M059J (cell line): ENCODE measurements at places on chromosomes 1 and 21. TPM values are rescaled to one million over a fixed set of nuclear protein-coding genes. Genes with fewer than 3 reads are reported as not detected.

DNA sequence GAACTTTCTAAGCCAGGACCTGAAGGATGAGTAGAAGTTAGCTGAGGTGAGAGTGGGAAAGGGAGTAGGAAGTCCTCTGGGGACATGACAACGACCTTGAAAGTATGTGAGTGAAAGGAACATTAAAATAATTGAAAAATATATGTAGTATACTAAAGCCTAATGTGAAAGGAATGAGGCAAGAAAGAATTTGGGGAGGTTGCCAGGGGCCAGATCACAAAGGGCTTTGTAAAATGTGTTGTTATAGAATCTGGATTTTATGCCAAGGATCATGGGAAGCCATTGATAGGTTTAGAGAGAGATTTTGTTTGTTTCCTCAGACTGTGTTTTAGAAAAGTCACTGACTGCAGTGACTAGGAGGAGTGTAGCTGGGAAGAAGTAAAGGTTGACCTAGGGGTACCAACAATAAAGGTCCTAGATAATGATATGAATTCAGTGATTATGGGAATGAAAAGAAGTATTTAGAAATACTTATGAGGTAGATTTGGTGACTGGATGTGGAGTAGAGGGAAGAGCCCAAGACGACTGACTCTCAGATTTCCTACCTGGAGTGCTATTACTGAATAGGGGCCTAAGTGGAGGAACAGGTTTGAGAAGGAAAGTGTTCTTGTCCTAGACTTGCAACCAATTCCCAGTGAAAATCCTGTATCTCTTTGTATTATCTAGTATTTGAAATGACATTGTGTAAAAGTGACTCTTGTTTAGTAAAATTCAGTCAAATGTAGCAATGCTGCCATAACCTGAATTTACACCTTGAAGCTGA, 179.8 kb downstream of the PHTF1 start:
- DNase-seq = no peak

DNA sequence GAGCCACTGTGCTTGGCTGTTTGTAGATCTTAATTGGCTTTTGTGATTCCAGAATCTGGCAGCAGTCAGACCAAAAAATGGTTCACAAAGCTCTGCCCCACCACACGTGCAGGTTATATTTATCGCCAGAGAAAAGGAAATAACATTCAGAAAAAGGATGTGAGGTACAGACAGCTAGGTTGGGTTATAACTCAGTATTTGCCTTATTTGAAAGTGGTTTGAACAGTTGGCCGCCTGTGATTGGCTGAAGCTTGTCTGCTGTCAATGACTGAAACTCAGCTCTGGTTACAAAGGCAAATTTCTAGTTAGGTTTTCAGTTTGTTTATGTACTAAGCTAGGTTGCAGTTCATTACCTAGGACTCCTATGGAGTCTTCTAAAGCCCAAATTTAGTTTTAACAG, 9.6 kb downstream of the SH3BGR start:
- no peak for DNase-seq

DNA sequence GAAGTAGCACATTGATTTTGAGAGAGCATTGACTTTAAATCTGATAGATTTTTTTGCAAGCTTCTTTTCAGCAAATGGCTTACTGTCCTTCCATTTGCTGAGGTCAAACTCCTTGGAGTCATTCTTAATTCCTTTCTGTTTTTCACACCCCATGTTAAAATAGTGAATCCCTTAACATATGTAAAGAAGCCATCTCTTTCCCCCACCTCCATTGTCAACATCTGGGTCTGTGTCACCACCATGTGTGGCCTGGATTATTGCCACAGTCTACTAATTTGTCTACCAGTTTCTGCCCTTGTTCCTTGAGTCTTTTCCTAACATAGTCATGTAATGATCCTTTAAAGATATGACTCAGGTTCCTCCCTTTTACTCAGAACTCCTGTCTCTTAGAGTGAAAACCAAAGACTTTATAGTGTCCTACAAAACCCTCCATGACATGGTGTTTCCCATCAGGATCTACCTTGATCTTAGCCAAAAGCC, 104.7 kb downstream of the ST6GALNAC3 start:
- no peak for DNase-seq

- DNase-seq = peak; percentile 31
Observed at GRCh38 chr1:55285834-55286233, 70.7 kb upstream of the USP24 start.

DNA sequence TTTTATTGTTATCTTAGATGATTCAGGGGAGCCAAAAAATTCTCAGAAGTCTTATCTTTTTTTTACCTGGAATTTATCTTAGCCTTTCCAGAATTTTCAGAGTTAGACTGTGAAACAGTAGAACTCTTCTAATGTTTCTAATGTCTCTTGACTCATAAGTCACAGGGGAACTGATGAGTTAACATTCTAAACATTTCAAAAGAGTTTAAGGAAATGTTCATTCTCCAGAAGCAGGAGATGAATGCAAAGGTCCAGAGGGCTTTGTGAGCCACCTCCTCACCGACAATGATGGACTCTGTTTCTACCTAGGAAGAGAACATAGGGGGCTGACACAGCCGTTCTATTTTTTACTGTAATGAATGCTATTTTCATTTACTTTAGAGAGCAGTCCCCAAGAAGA, 157.5 kb downstream of the BRINP2 start:
- no peak for DNase-seq

- no peak for DNase-seq
Observed at GRCh38 chr1:7519861-7520395, 251.2 kb upstream of the VAMP3 start.

- DNase-seq = peak; percentile 7
Observed at GRCh38 chr1:18452550-18452949, 28.2 kb upstream of the KLHDC7A start.

DNA sequence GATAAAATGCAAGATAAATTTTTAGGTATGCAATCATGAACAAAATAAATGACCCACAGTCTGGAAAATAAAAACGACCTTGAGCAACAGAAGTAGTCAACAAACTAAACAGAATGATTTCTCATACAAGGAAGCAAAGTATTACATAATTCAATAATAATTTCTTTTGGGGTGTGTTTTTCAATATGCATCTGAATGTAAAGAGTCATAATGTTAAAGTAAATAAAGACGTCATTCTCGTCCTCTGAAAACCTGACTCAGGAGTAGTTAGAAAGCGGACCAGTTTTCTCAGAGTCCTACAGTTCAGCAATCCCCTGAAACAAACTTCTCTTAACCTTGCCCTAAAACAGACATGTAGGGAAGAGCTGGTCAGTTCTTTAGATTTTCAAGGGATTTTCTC, 18.6 kb downstream of the CDC42BPA start:
- no peak for DNase-seq

DNA sequence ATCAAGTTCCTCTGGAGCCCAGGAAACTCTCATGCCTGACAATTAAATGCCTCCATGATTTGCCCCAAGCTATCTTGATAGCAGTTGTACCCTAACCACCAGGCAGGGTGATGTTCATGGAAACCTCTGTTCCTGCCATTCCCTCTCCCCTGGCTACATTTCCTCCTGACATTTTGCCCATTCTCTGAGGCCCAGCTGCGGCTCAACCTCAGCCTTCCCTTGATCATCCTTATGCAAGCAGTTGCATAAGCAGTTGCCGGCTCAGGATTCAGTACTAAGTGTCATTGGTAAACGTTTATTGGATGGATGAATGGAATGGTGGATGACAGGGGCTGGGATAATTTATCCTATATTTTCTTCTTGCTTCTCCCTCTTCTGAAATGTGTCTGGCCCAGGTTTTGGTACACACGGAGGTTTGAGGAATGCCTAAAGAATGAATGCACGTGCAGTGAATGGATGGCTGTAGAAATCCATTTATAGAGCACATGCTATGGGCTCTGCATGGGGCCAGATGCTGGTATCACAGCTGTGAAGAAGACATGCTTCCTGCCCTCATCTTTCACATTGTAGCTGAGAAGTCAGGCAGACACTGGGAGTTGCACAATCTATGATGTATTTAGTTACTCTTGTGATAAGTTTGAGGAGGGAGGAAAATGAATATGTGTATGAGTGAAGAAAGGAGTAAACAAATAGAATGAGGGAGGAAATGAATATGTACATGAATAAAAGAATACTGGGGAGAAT, 261.8 kb downstream of the FOXD2 start:
- no peak for DNase-seq

- no peak for DNase-seq
Observed at GRCh38 chr1:205763980-205764379, 11.3 kb downstream of the RAB29 start.

DNA sequence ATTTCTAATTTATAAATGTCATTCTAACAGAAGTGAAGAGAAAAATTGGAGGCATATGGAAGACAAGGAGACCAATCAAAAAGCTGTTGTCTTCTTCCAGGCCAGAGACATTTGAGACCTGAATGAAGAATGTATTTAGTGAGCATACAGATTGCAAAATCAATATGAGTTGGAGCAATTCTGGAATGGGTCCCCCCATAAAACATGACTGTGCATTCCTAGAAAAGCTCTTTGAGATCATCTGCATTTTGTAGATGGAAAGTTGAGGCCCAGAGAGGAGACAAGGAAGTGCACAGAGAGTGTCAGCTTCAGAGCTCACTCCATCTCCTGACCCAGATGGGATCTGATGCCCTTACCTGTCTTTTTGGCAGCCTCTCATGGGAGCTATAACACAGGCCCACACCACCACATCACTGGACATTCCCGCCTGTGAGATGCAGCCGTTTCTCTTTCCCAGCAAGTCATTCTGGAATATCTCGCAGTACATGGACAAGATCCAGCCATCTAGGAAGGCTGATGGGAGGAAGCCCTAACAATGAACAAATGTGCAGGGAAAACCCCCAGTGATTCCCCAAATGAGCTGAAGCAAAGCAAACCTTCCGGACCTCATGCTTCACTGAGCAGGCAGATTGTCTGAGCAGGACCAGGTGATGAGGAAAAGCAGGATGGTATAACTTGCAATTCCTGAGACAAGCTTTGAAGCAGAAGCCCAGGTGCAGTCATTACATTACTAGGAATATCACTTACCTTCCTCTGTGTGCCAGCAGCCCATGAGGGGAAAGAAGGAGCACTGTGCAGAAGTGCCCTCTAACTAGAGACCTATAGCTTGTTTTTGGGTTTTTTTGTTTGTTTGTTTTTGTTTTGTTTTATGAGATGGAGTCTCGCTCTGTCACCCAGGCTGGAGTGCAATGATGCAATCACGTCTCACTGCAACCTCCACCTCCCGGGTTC, 445.6 kb downstream of the PLPP3 start:
- DNase-seq = no peak

DNA sequence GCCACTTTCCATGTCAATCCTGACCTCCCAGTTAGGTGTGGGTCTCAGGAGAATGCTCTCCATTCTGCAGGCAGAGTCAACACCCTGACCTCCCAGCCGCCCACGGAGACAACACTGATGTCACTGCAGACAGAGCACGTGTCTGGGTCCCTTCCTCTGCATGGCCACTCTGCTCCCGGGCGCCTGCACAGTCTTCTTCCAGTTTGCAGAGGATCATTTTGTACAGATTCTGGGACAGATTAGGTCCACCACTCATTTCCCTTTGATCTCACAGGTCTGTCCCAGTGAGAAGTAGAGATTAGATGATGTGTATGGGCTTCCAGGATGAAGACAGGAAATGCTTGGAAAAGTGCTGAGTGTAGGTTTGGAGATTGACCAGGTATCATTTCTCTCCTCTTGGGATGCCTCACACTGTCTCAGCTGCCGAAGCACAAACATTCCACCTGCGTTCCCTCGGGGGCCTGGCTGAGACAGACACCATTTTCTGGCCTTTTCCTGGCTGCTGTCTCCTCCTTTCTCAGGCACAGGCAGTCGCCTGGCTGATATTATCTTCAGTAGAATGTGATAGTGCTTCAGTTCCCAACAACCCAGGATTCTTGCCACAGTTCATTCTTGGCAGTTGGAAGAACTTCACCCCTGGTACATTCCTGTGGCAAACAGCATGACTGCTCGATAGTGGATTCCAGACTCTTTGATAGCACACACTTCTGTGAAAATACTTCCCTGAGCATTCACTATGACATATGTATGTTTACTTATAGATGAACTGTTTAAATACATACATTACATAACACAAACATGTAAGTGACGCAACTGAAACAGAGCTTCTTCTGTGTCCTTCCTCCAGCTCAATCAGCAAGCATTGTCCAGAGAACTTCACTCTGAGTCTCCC, 7.9 kb downstream of the MYBPHL start:
- peak; percentile 94 for DNase-seq

- DNase-seq = peak; percentile 16
Observed at GRCh38 chr1:56806804-56807203, 12.4 kb downstream of the FYB2 start.

GRCh38 chr1:184272175-184272866, 114.5 kb upstream of the C1orf21 start:
- peak; percentile 70 for DNase-seq

- peak; percentile 56 for DNase-seq
Observed at GRCh38 chr1:61043010-61043820, 39.1 kb upstream of the NFIA start.

- no peak for DNase-seq
Observed at GRCh38 chr1:59232216-59232615, 64.7 kb upstream of the FGGY start.

GRCh38 chr1:13784971-13785370, 85.0 kb downstream of the PRDM2 start:
- DNase-seq = no peak

- DNase-seq = no peak
Observed at GRCh38 chr21:32138658-32139057, 140.2 kb downstream of the MIS18A start.

DNA sequence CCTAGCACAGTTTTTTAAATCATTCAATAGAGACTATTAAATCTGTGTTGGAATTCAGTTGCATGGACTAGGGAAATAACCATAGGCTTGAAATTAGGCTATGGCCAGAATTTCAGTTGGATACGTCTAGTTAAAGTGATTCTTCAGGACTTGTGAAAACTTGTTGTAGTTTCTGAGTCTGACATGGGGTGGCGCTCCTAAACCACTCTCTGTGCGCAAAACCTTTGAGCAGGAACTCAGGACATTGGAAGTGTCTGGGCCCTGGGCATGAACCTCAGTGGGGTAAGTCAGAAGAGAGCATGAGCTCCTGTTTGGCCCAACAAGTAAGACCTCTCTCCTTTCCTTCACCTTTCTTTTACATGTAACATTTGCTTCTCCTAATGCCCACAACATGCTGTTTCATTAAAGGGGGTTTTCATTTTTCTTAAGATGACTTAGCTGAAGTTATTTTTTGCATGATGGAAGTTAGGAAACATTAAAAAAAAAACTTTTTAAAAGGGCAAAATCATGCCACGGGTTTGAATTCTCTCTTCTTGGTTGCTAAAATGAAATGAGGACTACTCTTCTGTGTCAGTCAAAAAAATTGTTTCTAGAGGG, 17.1 kb upstream of the CCDC190 start:
- DNase-seq = peak; percentile 82

Gene NEGR1
- total RNA-seq = 1.1 and 1.3 TPM in 2 replicates

Gene HAO2
- total RNA-seq = not detected in 2 replicates

Gene KLHDC8A
- not detected in 2 replicates for total RNA-seq

Gene SRGAP2B
- 21.7 and 45.0 TPM in 2 replicates for total RNA-seq

Gene OR2L8
- not detected in 2 replicates for total RNA-seq
